Stimulated activated CD4-positive, alpha-beta T cell treated with anti-CD3 and anti-CD28 coated beads, TNF-alpha, amount 100 ng/mL, for 24 hours (primary cell): ENCODE measurements at places on chromosomes 6 and 20.

- no peak for DNase-seq
These were observed 348 bp upstream of the PYGB start for GRCh38 chr20:25247518-25247955.

- DNase-seq: no peak
These were observed 1177.9 kb downstream of the GRIK2 start for GRCh38 chr6:102571236-102571908.

DNA sequence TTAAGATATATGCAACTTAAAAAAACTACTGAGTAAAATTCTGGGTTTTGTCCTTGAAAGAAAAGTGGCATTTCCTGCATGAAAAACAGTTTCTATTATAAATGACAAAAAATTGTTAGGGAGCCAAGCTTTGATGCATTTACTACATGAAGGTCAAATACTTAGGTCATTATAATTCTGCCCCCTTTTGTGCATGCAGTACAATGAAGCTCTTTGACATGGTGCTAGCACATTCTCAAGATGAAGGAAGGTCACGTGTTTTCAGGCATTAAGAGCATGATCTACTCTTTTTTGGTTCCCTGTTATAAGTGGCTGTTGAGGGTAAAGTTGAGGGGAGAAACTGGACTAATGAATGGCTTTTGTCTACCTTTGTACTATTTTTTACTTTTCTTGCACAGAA is 72.7 kb downstream of the FOXO3 start:
- no peak for DNase-seq

- no peak for DNase-seq
These were observed 173.3 kb downstream of the CD83 start for GRCh38 chr6:14290772-14291330.

GRCh38 chr20:43590036-43590391 is 723 bp upstream of the IFT52 start:
- DNase-seq: peak; percentile 2

DNA sequence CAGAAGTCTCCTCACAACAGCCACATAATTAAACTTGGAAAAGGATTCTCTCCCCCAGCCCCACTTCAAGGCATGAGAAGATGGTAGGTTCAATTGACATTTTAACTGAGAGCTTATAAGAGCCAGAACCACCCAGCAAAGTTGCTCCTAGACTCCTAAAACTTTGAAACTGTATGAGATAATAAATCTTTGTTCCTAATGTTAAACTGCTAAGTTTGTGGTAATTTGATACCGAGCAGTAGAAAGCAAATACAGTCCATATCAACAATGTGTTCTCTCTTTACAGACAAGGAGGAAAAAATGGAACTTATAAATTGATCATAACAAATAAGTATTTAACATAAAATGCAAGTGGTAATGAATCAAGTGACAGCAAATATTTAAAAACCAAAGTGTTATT is 831.8 kb downstream of the MAFB start:
- no peak for DNase-seq

DNA sequence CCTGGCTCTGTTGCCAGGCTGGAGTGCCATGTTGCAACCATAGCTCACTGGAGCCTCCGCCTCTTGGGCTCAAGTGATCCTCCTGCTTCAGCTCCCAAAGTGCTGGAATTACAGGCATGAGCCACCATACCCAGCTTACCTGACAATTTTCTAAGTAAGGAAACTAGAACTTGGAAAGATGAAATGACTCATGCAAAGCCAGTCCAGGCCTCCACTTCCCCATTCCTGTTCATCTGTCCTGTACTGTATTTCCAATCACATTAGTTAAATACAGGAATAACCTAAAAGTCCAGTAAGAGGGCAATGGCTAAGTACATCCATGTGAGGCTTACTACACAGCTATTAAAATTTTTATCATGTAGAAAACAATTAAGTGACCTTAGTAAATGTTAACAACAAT is 8.3 kb upstream of the ADGB start:
- DNase-seq: no peak

GRCh38 chr6:156689656-156690055 is 87.5 kb upstream of the ARID1B start:
- no peak for DNase-seq

DNA sequence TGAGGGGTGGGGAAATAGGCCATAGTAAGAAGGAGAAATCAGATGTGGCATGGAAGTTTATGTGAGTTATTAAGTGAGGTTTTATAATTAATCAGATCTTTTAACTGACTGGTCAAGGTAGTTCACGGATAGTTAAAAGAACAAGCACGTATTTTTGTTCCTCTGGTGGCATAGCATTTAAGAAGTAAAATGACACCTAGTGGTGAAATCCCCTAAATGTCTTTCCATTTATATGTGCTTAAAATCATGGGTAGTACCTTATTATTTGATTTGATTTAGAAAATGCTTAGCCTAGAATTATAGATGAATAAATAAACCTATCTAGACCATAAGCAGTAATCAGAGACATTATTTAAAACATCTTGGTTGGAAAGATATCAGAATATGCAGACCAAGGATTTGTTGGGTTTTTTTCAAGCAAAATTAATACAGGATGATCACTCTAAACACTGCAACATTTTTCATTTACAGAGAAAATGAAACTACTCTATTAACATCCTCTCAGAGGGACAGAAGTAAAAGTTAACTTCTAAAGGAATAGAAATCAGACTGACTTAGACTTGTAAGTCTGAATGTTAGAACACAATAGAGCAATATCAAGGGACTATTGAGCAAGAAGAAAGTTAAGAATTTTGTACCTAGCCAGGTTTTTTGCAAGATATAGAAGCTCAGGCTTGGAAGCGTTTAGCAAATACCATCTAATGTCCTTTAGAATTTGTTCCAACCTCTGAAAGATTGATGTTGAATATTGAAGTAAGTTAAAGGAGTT is 81.1 kb downstream of the STXBP5 start:
- DNase-seq: no peak

DNA sequence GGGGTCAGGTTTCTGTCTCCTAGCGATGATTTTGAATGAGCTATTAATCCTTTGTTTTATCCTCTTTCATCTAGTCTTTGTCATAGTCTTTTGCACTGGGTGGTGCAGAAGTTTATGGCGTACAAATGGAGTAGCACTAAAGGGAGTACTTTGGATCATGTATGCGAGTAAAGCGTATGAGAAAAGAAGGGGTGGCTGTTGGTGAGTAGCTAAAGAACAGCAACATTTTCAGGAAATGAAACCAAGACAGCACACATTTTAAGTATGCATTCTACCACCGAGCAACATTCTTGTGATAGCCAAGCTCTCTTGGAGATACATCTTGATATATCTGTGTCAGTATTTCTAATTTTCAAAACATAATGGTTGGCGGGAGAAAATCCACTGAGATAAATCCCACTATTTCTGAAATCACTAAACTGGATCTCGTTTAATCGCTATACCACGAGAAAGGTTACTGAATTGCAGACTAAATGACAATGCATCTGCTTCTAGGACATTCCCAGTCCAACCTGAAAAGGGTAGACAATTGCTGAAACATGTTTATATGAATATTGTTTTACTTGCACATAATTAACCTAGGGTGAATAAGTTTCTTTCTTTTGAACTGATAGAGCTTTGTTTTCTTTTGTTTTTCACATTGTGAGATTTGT is 196.1 kb downstream of the TRIM27 start:
- DNase-seq: no peak

GRCh38 chr6:135281964-135282363 is 100.9 kb downstream of the MYB start:
- no peak for DNase-seq

DNA sequence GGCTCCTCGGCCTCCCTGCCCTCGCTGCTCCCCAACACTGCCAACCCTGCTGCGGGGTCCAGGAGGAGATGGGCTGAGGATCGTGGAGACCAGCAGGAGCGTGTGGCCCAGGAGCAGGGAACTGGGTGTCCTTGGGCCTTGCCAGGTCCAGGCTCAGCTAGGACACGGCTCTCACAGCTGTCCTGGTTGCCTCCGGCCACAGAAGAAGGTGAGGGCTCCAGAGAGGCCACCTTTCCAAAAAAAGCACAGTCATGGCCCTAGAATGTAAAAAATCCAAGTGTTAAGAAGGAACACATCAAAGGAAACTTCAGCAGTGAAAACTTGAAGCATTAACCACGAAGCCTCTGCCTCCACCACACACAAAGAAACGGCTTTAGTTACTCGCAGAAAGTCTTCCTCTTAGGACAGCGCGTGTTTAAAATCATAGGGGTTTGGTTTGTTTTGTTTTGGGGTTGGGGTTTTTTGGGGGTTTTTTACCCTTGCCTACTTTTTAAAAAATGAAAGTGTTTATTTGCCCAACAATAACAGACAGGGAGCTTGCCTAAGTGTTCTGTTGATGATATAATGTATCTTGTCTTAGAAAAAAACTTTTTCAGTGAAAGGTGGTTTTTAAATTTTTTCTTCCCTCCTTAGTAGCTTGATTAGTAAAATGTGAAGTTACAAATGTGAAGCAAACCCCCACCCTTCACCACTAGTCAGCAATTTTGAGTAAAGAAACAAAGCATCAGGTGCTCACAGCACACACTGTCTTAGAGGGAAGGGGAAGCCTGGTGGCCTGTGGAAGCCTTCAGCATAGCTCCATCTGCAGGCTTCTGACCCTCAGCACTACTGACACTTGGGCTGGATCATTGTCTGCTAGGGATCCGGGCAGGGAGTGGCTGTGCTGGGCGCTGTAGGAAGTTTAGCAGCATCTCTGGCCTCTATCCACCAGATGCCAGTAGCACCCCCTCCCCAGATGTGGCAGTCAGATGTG is 60.0 kb downstream of the PTPN1 start:
- DNase-seq: no peak

- no peak for DNase-seq
These were observed 1.3 kb upstream of the PTK6 start for GRCh38 chr20:63538204-63539091.

DNA sequence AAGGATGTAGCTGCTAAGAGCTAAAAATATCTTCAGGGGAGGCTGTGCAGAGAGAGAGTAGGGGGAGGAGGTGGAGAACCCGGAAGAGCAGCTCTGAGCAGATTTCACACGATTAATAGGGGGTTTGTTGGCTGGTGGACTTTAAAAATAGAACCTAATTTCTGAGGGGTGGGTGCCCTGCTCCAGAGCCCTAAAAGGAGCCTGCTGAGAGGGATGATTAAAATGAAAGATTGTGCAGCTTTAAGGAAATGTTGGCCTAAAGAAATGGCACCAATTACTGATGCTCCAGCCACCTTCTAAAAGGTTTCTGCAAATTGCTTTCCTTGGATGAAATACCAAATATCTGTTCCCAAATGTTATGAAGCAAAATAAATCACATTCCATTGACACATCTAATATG is 202.8 kb upstream of the BTBD3 start:
- DNase-seq: no peak

DNA sequence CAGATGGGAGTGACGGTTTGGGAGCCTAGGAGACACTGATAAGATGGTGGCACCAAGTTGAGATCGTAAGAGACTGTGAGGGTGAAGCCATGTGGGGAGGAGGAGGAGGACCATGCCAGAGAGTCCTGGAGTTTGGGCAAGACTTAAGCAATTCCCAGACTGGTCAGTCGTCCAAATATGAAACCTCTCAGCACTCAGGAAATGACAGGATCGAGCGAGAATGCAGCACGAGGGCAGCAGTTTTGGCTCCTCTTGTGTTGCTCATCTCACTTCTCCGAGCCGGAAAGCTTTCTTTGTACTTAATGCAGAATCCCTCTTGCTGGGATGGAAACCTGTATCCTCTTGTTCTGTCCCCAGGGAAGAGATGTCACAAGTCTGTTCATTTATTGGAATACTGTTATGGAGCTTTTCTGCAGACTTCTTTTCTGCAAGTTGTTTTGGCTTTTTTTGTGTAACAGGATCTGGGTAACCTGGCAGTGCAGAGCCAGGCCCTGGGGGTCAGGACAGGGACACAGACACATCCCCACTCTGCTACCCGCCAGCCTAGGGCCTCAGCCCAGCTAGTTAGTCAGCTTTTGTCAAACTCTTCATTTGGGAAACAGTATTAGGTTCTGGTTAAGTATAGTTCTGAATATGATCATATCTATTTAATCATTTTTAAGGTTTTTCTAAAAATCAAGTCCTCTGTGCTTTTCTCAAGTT is 34.3 kb downstream of the FNDC1 start:
- no peak for DNase-seq

DNA sequence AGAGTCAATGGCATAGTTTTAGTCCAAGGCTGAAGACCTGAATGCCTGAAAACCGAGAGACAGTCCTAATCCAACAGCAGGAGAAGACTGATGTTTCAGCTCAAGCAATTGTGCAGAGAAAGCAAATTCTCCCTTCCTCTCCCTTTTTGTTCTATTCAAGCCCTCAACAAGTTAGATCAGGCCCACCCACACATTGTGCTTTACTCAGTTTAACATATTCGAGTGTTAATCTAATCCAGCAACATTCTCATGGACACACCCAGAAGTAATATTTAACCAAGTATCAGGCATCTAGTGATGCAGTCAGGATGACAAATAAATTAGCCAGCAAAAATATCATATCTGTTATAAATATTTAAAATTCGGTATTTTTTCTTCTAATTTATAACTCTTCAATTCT is 261.1 kb downstream of the HDGFL1 start:
- no peak for DNase-seq

DNA sequence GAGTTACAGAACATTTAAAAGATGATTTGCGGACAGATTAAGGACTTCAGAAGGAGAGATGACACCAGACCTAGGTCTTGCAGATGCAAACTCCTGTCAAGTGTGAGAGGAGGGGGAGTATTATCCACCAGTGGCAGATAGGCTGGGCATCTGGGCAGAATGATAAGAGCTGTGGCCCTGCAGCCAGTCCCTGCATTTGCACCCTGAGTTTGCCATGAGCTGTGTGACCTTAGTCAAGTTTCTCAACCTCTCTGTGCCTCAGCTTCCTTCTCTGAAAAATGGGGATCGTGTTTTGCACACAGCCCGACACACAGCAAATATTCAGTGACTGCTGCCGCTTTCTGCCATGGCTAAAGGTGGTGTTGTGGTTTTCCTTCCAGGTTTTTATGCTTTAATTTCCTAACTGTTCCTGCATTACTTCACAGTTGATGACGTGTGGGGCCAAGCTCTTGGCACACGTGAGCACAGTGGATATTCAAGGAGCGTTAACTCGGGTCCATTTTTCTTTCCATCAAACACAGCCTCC is 516.2 kb downstream of the CDH26 start:
- no peak for DNase-seq

GRCh38 chr6:35852994-35853393 is 47.8 kb downstream of the LHFPL5 start:
- no peak for DNase-seq

GRCh38 chr20:51098284-51098810 is 75.4 kb upstream of the KCNG1 start:
- DNase-seq: no peak

GRCh38 chr20:49186535-49187329 is 1.4 kb downstream of the STAU1 start:
- DNase-seq: peak; percentile 67

DNA sequence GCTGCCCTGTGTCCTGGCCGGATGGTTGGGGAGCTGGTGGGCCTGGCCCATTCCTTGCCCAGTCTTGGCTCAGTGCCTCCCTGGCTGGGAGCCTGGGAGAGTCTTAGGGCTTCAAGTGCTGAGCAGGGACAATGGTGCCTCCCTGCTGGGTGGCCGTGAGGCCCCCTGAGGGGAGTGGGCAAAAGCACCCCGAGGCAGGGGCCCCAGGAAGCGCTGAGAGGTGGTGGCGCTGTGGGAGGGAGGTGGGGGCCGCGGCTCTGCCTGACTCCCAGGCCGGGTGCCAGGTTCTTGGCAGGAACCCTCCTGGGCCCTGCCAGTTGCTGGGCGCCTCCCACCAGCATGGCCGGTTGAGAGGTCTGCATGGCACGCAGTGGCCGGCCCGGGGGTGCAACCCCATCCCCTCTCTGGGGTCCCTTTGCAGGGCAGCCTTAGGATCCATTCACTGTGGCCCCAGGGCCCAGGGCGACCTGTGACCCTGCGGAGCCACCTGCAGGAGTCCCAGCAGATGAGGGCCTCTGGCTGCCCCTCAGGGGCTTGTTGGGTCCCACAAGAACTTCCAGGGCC is 9.2 kb upstream of the RPS21 start:
- DNase-seq: no peak

- no peak for DNase-seq
These were observed 317.2 kb upstream of the TCF21 start for GRCh38 chr6:133571681-133572080.
